ENCODE measurements at places on chromosomes 16 and 17. TPM values are rescaled to one million over a fixed set of nuclear protein-coding genes. Genes with fewer than 3 reads are reported as not detected.

TNP2 gene
- total RNA-seq, result not detected

SIRT7 gene
- 37.1 TPM for total RNA-seq

RPH3AL gene
- 0.80 TPM for total RNA-seq

ZNF469 gene
- 1.4 TPM for total RNA-seq

RNF135 gene
- 8.7 TPM for total RNA-seq

C16orf46 gene
- 0.51 TPM for total RNA-seq

UTS2R gene
- total RNA-seq, result not detected

KRT12 gene
- not detected for total RNA-seq

TMEM235 gene
- not detected for total RNA-seq

CCR7 gene
- total RNA-seq, result 120 TPM

TMEM88 gene
- 4.6 TPM for total RNA-seq

PPP1R1B gene
- total RNA-seq, result not detected

MEFV gene
- total RNA-seq, result 0.19 TPM

CEP20 gene
- total RNA-seq, result 38.8 TPM

SPATA22 gene
- total RNA-seq, result not detected

FGF11 gene
- 2.1 TPM for total RNA-seq

AKAP1 gene
- 50.7 TPM for total RNA-seq

ZFHX3 gene
- 0.32 TPM for total RNA-seq

SLC9A5 gene
- total RNA-seq, result 7.8 TPM

ABCC12 gene
- not detected for total RNA-seq

KRTAP4-1 gene
- not detected for total RNA-seq

RUNDC3A gene
- total RNA-seq, result not detected

LAT gene
- 177 TPM for total RNA-seq

OXLD1 gene
- 49.1 TPM for total RNA-seq

ABCA10 gene
- total RNA-seq, result 0.30 TPM

AATK gene
- 0.38 TPM for total RNA-seq

CUEDC1 gene
- not detected for total RNA-seq

KRT14 gene
- not detected for total RNA-seq

SMCR8 gene
- total RNA-seq, result 21.5 TPM

ABCC11 gene
- 0.17 TPM for total RNA-seq

ASIC2 gene
- total RNA-seq, result not detected

TSPAN10 gene
- total RNA-seq, result 0.19 TPM

PPP4C gene
- total RNA-seq, result 137 TPM

GDPD3 gene
- 4.3 TPM for total RNA-seq

PRM3 gene
- not detected for total RNA-seq

CTRB1 gene
- total RNA-seq, result not detected

SRP68 gene
- 130 TPM for total RNA-seq

SGF29 gene
- total RNA-seq, result 29.6 TPM

C17orf100 gene
- total RNA-seq, result 1.5 TPM

TNFRSF12A gene
- total RNA-seq, result 4.6 TPM

CCL4L2 gene
- total RNA-seq, result 831 TPM

TBC1D3K gene
- total RNA-seq, result not detected

PRSS36 gene
- total RNA-seq, result 0.31 TPM

MPV17L gene
- 0.15 TPM for total RNA-seq

TELO2 gene
- total RNA-seq, result 89.3 TPM

NRN1L gene
- 0.59 TPM for total RNA-seq

MYH11 gene
- not detected for total RNA-seq

HOXB1 gene
- total RNA-seq, result not detected

All from activated CD8-positive, alpha-beta memory T cell treated with anti-CD3 and anti-CD28 coated beads for 36 hours (primary cell).